CD4-positive, alpha-beta memory T cell (primary cell): ENCODE measurements at places on chromosomes 16 and 17.

- no peak for DNase-seq
These were observed 59.3 kb downstream of the KLHDC4 start for GRCh38 chr16:87706278-87707000.

DNA sequence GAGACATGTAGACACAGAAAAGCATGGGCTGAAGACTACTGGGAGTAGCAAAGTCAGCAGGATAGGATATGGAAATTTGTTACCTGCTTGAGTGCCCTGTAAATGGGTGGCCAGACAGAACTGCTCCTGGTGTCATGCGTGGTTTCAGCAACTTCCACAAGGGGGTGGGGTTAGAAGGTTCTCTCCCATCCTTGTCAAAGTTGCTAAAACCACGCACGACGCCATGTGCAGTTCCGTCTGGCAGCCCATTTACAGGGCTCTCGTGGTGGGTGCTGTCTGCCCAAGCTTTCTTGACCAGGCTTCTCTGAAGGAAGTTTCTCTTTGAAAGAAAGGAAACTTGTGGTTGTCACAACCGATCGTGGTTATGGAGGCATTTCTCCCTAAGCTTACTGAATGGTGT is 6.9 kb upstream of the DBNDD1 start:
- no peak for DNase-seq

- DNase-seq = no peak
These were observed 27.1 kb upstream of the VWA3A start for GRCh38 chr16:22065252-22065651.

DNA sequence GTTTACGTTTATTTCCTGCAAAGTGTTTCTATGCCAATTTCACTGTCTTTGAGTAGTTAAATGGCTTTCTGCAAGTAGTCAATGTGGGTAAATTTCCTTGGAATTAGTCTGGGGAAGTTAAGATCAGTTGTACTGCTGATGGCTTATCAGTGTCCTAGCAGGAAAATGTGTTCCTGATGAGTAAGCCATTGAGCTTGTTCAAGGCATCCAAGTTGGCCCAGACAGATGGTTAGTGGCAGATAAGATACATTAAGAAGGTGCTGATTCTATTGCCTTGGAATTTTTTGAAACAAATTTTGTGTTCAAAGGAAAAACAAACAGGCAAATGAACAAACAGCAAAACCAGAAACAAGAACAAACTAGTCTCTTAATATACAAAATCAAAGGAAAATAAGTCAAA is 258.4 kb downstream of the MAP2K6 start:
- DNase-seq = no peak
